Esophagus muscularis mucosa (tissue), 4 donors: ENCODE measurements at places on chromosomes 16 and 17. TPM values are rescaled to one million over a fixed set of nuclear protein-coding genes. Genes with fewer than 3 reads are reported as not detected.

- DNase-seq = no peak
- H3K4me1 ChIP-seq = no peaks in the 10 kb centered on the region
- H3K27me3 ChIP-seq = no peaks in the 10 kb centered on the region
- H3K27ac ChIP-seq = no peak overlapping the region
Observed at GRCh38 chr16:55433030-55433429, 46.0 kb upstream of the MMP2 start.

DNA sequence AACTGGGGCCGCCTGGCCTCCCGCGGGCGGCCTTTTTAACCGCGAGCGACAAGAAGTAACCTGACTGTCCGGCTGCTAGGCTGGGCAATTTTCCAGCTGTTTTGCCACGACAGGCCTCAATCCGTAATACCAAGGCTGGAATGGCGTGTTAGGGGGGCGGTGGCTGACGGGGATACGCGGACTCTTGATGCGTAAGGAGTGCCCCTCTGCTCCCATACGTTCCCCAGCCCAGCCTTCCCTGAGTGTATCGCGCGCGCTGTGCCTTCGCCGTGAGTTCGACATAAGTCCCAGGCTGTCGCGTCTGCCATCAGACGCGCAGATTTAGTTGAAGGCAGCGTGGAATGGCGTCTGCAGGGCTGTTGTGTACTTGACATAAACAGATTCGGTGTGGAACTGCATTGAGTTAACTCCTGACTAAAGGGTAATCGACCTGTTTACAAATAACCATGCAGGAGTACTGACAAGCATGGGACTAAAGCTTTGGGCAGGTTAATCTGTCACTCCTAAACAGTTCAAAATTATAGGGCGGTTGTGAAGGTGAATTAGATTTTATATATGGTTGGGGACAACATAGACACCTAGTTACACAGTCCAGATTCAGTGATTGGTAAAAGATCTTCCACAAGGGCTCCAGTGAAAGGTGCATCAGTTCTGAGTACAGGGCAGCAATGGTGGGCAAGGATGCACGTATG is 16.6 kb upstream of the ERN1 start:
- peaks cover 11% of the 10 kb centered on the region for H3K36me3 ChIP-seq
- DNase-seq = no peak
- H3K4me3 ChIP-seq = peak overlapping the region; percentile 81

GRCh38 chr16:65272699-65273414 is 151.0 kb upstream of the CDH11 start:
- H3K27me3 ChIP-seq = no peaks in the 10 kb centered on the region
- DNase-seq = peak; percentile 77
- H3K36me3 ChIP-seq = no peaks in the 10 kb centered on the region

GRCh38 chr17:54887787-54888186 is 12.9 kb upstream of the TOM1L1 start:
- H3K27ac ChIP-seq = no peak overlapping the region
- no peaks in the 10 kb centered on the region for H3K4me1 ChIP-seq
- H3K27me3 ChIP-seq = no peaks in the 10 kb centered on the region
- H3K36me3 ChIP-seq = no peaks in the 10 kb centered on the region
- DNase-seq = no peak
- H3K4me3 ChIP-seq = no peak overlapping the region

GRCh38 chr16:71630808-71631207 is 4.8 kb downstream of the MARVELD3 start:
- H3K36me3 ChIP-seq = no peaks in the 10 kb centered on the region
- no peak for DNase-seq
- peaks cover 12% of the 10 kb centered on the region for H3K4me1 ChIP-seq
- no peak overlapping the region for H3K4me3 ChIP-seq
- peaks cover 23% of the 10 kb centered on the region for H3K27me3 ChIP-seq

DNA sequence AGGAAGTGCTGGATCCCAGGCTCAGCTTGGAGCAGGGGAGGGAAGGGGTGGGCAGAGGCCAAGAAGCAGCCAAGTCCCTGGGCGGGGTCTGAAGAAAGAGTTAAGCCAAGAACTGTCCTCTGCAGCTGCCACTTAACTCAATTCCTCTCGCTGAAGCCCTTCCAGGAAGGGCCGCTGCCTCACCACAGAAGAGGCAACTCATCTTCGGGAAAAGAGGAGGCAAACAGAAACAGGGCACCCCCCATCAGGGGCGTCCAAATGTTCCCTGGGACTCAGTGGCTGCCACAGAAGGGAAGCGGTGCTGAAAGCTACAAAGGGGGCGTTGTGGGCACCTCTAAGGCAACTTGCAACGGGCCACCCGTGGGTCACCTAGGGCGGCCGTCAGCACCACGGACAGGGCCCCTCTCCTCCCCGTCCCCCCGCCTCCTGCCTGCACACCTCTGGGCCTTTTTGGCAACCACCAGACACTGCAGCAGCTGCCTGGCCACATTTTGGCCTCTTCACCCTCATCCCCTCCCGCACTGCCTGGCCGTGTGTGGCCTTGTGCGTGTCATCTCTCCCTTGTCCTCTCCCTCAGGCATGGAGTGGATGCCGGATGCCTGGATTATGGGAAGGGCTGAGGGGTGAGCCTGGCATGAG is 2.5 kb downstream of the TLCD3B start:
- H3K27me3 ChIP-seq = peaks cover 42% of the 10 kb centered on the region
- H3K4me1 ChIP-seq = peaks cover 14% of the 10 kb centered on the region
- DNase-seq = no peak
- H3K4me3 ChIP-seq = no peak overlapping the region

Gene SNX20
- 2.1 TPM for total RNA-seq

Gene TRPV3
- 0.83 TPM for total RNA-seq
